ENCODE measurements at places on chromosomes 6 and 20.

DNA sequence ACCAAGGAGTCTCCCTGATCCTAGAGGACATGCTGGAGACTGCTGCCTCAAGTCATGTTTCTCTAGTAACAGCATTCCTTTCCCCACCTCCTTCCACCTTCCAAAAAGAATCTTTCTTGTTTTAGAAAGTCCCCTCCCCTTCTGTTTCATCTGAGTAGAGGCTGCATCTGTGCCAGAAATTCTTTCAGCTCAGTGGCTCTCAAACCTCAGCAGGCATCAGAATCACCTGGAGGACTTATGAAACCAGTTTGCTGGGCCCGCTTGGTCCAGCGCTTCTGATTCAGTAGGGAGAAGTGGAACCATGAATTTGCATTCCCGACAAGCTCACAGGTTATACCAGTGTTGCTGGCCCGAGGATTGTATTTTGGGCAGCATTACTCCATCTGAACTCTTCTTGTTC is 55.1 kb downstream of the TMEM200A start:
- no peak for DNase-seq

- no peak for DNase-seq
These were observed 6.8 kb downstream of the HSPA12B start for GRCh38 chr20:3739054-3739925.

DNA sequence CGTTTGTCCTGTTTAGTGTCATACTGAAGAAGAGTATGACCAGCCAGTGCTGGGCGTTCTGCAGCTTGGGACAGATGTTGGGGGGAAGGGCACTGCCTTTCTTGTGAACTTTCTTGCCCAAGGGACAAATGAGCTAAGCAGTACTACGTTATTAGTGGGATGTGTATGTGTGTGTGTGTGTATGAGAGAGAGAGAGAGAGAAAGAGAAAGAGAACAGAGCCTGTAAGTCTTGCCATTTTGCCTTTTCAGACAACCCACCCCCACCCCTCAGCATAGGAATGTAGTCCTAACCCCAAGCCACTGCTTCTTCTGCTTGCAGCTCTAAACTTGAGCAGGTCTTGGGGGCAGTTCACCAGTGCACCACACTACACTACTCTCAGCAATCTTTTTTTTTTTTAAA is 45.5 kb downstream of the E2F3 start:
- no peak for DNase-seq

DNA sequence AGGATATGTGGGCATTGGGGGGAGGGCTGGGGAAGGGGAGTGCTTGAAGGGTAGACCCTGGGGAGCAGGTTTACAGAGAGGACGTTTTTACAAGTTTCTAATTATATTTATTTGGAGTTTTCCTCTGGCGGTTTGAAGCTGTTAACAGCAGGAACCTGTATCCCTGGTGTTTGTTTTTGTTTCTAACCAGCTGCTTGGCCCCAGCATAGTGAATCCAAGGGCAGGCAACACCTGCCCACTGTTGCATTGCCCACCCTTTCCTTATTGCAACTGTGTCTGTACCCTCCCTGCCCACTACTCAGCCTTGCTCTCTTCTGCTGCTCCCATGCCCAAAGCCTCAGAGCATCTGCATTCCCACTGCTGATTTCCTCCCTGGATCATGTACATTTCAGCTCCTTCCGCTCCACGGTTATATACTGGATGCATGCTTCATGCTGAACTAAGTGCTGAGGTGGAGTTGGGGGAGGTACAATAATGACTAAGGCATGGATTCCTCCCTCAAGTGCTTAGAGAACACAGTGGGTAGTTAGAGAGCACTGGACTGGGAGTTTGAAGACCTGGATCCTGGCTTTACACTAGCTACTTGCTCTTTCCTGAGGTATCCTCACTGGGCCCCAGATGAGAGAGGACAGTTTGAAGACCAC is 6.0 kb downstream of the SCUBE3 start:
- DNase-seq, result no peak

GRCh38 chr6:166957087-166957804 is 896 bp upstream of the RNASET2 start:
- peak; percentile 36 for DNase-seq
